ENCODE measurements at places on chromosomes 2 and 18.
A peak's percentile ranks its signal among the peaks of the same experiment; 100 is the strongest.

- no peak for DNase-seq
Observed at GRCh38 chr2:41024816-41025215, 572.9 kb upstream of the SLC8A1 start.

DNA sequence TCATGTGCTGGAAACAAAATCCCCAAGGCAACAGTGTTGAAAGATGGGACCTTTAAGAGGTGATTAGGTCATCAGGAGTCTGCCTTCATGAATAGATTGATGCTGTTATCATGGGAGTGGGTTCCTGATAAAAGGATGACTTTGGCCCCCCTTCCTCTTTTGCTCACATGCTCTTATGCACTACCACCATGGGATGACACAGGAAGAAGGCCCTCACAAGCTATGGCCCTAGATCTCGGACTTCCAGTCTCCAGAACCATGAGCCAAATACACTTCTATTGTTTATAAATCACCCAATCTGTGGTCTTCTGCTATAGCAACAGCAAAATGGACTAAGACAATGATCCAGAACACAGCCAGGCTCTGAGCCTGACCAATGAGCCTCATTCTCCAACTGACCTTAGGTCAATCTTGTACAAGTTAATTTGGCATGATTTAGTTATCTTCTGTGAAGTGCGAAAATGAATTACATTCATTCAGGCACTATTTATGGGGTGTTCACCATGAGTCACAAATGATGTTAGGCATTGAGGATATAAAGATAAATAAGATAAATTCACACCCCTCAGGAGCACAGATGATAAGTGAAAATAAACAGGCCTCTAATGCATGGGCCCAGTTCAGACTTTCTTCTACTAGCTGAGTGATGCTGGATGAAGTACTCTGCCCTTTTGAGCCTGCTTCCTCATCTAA is 37.7 kb upstream of the NT5C1B start:
- no peak for DNase-seq

- DNase-seq: no peak
Observed at GRCh38 chr2:199975273-199975895, 20.0 kb downstream of the MAIP1 start.

GRCh38 chr2:38073211-38074057 is 2.5 kb downstream of the CYP1B1 start:
- no peak for DNase-seq

DNA sequence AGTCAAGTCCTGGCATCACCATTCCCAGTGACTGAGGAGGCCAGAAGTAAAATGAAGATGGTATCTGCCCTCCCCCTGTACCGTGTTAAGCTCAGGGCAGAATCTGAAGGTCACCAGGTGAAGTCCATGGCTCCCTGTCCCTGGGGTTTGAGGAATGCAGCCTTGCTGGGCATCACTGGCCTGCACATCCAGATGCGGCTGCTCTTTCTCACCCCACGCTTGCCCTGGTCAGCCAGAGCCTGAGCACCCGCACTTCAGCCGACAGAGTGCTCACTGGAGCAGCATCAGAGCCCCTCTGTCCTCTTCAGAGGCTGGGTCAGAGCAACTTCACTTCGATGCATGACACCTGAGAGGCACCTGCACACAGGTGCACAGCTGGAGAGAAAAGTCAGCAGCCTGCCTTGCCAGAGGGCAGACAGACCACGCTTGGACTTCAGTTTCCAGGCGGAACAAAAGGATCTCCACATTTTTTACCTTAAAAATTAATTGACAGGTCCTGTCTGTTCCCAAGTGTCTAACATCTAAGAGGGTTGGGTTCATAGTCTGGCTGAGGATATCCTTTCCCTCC is 267.3 kb downstream of the ANAPC1 start:
- DNase-seq: no peak

- no peak for DNase-seq
Observed at GRCh38 chr2:172279214-172279613, 148.2 kb upstream of the ITGA6 start.

DNA sequence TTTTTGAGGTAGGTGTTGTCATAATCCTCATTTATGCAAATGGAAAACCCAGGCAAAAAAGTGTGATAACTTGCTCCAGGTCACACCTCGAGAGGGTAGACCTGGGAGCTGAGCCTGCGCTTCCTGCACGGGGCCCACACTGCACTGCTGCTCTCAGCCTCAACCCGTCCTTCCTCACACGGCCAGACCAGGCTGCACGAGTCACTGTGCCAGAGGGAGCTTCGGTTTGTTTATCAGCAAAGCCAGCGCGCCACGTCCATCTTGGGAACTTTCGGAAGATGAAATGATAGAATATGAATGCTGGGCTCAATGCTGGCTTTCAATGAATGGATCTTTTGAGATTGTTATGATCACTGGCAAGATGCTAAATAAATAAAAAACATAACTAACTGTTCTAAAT is 14.4 kb downstream of the COPS9 start:
- no peak for DNase-seq

- DNase-seq: no peak
Observed at GRCh38 chr2:167579826-167580225, 667.6 kb downstream of the STK39 start.

- DNase-seq: no peak
Observed at GRCh38 chr2:201070948-201071478, 458 bp downstream of the HYCC2 start.

GRCh38 chr18:47417807-47418206 is 166.3 kb upstream of the SKOR2 start:
- no peak for DNase-seq

- peak; percentile 55 for DNase-seq
Observed at GRCh38 chr2:54589340-54590215, 133.5 kb downstream of the SPTBN1 start.

DNA sequence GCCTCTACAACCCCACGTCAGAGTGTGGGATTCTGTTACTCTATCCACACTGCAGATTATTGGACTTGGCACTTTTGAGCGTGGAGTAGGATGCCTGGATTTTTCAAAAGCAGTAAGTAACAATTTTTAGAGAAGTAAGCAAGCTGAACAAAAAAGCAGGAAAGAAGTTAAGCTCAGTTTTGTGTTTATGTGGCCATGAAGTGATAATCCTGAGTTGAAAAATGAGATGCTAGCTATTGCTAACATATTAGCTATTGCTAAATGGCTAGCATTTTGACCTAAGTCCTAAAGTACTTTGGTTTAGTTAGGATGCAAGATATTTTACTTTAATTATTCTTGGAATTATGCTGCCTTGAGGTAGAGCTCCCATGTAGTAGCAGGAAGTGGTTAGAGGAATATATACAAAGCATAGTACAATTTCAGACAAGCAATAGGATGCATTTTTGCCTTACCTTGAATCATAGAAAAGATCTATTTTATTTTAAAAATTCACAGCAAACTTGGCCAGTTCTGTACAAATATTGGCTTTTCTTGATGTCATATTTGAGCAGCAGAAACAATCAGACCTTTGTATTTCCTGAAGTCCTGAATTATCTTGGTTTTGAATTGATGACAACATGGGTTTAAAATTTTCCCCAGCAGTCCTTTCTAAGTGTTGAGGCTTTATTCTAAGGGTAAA is 74.6 kb downstream of the COX7A2L start:
- no peak for DNase-seq

DNA sequence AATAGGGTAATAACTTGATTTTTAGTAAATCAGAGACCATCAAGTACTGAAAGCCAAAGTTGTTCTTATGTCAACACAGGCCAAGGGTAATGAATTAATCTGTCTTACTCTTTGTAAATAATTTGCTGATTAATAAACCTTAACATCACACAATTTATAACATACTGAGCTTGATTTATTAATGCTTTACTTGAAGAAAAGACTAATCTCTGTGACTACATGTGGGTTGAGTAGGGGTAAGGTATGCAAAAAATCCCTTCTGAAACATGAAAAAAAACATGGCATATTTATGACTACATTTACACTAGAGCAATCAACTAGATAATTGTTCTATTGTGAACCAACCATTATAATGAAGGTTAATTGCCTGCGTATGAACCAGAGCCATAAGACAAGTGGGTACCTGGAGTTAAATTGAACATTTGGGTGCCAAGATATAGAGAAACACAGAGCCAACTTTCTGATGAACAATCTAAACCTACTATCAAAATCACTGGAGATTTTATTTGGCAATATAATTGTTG is 67.7 kb upstream of the GRB14 start:
- no peak for DNase-seq

GRCh38 chr18:55250768-55251173 is 291.5 kb upstream of the CCDC68 start:
- DNase-seq: no peak

- DNase-seq: no peak
Observed at GRCh38 chr18:77894060-77894459, 644.4 kb downstream of the GALR1 start.

- DNase-seq: no peak
Observed at GRCh38 chr2:30514134-30514847, 67.2 kb downstream of the LCLAT1 start.

DNA sequence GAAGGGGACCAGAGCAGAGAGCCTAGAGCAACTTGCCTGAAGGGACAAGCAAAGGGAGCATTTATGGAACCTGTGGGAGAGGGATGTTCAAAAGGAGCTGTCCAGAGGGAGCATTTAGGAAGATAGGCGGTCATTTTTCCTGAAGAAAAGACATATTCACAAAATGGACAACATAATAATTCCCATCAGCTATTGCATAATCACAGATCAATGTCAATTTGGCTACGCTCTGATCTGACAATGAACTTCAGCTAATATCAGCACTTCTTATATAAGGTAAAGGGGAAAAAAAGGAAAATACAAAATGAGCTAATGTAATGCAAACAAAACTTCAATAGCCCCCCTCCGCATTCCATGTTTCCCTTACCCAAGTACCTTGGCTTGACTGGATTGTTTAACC is 291.1 kb upstream of the CDH7 start:
- DNase-seq: no peak

DNA sequence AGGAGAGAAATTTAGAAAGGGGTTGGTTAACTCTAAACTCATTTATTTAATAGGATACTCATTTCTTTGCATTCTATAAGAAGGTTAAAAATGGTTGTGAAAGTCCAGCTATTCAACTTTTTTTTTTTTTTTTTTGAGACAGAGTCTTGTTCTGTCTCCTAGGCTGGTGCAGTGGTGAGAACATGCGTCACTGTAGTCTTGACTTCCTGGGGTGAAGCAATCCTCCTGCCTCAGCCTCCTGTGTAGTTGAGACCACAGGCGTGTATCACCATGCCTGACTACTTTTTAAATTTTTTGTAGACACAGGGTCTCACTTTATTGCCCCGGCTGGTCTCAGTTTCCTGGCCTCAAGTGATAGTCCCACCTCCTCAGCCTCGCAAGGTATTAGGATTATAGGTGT is 11.9 kb downstream of the ELP2 start:
- DNase-seq: no peak
